ENCODE measurements at places on chromosomes 16 and 17.
A peak's percentile ranks its signal among the peaks of the same experiment; 100 is the strongest.

GRCh38 chr17:73196500-73196899 is 3.6 kb downstream of the COG1 start:
- no peak for DNase-seq

GRCh38 chr17:57032343-57032742 is 52.7 kb upstream of the AKAP1 start:
- no peak for DNase-seq

DNA sequence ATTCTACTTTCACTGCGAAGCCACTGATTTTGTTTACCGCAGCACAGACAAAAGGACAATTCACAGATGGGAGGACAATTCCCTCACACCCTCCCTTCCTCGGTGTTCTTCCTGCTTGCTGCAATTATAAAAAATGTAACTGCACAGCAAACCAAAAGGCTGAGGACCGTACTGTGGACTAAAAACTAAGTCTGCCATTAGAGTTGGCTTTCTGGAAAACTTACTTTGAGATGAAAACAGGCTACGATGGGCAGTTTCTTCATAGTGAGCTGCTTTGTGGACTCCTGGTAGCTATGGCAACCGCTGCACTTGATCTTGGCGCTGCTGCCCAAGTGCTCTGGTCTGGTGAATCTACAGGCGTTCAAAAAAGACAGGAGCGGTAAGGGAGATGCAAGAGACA is 35.2 kb downstream of the USP22 start:
- no peak for DNase-seq

DNA sequence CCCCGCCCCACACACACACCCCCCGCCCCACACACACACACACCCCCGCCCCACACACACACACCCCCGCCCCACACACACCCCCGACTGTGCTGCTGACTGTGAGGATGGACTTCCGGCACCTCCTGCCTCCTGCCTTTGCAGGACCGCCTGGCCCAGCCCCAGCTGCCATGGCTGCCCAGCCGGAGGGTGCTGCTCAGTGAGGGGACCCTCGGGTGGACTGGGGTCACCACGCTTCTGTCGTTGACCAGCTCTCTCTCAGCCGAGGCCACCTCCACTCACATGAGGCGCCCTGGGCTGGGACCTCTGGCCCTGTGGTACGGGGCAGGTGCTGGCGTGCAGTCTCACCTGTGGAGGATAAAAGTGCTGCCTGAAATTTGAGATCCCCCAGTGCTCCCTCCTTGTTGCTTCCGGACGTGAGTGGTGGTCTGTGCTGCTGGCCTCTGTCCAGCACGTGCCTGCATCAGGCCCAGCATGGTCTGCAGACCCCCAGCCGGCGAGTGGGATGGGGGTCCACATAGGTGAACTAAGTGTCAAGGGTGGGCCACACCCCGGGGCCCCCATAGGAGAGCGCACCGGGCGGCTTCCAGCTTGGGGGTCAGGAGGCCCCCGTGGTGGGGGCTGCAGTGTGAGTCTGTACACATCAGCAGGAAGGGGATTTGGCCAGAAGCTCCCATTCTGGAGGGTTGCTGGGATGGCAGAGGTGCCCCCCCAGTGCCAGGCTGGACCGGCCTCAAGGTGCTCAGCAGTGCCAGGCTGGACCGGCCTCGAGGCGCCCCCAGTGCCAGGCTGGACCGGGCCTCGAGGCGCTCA is 11.2 kb downstream of the METRNL start:
- DNase-seq, result no peak

GRCh38 chr17:79095345-79096055 is 20.9 kb downstream of the ENGASE start:
- DNase-seq, result no peak

GRCh38 chr17:51508048-51508447 is 247.7 kb downstream of the UTP18 start:
- DNase-seq, result no peak

DNA sequence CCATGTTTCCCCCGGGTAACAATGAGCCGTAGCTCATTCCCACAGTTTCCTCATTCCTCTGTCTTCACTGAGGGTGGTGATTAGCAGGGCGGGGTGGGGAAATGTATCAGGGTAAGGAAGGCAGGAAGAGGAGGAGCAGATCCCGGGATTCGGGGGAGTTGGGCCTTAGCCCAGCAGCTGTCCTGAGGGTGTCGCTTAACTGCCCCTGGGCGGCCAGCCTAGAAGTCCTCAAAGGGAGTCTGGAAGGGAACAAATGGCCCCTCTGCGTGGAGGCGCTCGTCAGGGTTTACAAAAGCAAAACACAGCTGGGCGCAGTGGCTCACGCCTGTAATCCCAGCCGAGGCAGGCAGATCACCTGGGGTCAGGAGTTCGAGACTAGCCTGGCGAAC is 14.3 kb downstream of the MLYCD start:
- no peak for DNase-seq

GRCh38 chr17:65261682-65262636 is 124.8 kb downstream of the RGS9 start:
- DNase-seq, result peak; percentile 71

DNA sequence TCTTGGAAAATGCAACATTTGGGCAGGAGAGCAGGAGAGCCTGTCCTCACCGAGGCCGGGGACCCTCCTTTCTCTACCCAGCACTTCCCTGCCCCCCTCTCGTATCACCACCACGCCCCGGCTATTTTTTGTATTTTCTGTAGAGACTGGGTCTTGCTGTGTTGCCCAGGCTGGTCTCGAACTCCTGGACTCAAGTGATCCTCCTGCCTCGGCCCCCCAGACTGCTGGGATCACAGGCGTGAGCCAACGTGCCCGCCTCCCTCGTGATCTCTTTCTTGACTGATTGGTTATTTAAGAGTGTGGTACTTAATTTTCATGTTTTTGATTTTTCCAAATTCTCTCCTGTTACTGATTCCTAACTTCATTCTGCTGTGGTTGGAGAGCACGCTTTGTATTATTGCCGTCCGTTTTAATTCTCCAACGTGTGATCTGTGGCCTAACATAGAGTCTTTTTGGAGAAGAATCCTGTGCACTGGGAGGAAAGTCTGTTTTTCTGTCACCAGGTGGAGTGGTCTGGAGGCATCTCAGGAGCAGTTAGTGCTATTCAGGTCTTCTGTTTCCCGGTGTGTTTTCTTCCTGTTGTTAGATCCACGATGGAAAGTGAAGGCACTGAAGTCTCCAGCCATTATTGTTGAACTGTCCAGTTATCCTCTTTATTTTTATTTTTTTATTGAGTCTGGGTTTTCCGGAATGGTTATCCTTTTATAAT is 40.4 kb downstream of the ZNF778 start:
- DNase-seq, result no peak

DNA sequence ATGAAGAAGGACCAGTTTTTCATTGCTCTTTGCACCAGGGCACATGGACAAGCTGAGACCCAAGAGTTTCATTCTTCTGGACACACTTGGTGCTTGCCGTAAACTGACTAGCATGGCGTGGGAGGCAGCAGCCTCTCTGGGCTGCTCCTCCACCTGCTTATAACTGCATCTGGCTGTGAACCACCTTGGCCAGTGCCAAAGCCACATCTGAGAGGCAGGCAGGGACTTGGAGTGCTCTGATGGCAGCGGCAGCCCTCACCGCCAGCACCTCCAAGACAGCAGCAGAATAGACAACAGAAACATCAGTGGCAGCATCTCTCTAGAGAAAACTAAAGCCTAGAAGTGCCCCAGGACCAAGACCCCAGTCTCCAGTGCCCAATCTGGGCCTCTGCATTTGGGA is 4.7 kb downstream of the KRT37 start:
- no peak for DNase-seq

DNA sequence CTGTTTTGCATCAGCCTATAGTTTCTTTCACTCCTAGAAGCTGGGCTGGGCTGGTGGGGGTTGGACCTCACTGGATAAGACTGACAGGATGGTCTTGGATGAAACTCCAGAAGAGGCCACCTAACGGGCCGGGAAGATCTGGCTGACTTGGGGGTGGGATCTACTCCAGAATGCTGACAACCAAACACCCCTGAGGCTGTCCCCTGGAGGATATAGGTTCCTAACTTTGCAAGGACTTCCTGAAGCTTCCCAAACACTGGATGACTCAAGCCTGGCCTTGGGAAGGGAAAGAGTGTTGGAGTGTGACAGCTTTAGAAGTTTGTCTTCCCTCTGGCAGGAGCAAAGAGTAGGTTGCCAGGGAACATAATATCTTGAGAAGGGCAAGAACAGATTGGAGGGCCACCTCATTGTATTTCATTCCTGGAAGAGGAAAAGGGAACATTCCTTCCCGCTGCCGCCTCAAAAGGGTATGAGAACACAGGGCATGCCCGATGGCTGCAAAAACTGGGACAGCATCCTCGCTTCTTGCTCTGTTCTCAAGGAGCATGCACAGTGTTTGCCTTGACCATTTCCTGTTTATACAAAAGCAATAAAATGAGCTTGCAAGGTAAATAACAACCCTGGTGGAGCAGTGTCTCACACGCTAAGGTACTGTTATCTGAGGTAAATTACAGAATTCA is 6.8 kb upstream of the CYB5B start:
- DNase-seq, result peak; percentile 39

GRCh38 chr17:33637534-33637933 is 344.4 kb upstream of the ASIC2 start:
- DNase-seq, result no peak

GRCh38 chr17:44792276-44792675 is 33.5 kb downstream of the ADAM11 start:
- DNase-seq, result peak; percentile 60

GRCh38 chr17:68511671-68512246 is 471 bp upstream of the PRKAR1A start:
- peak; percentile 70 for DNase-seq

- no peak for DNase-seq
Observed at GRCh38 chr17:1260086-1260769, 10.0 kb upstream of the BHLHA9 start.

GRCh38 chr17:50221864-50222545 is 20.6 kb upstream of the COL1A1 start:
- DNase-seq, result no peak

DNA sequence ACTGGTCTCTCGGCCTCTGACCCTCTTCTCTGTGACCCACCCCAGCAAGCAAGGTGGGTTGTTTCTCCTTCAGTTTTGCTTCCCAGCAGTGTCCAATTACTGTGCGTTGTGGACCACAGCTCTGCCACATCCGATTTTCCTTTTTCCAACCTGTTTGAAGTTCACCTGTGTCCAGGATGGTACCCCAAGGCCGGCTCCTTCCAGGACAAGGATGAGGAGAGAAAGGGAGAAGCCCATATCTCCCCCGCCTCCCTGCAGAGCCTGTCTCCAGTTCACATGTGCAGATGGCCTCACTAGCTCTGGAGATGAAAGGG is 13.5 kb downstream of the NMRAL1 start:
- no peak for DNase-seq

- no peak for DNase-seq
Observed at GRCh38 chr17:3506054-3506453, 30.3 kb downstream of the ASPA start.

DNA sequence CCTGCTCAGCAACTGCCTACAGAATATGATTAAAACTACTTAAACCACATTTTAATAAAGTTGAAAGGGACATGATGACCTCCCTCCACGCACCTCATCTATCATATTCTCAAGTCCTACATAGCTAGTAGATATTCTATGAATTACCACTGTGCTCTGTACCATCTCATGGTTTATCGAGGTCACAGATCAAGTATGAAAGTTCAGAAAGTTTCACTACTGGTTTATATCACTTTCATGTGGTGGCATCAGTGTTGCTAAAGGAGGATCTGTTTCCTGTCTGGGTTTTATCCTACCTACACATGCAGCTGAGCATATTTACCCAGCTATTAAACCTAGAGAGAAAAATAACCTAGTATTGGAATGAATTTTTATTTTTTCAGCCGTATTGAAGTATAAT is 214.9 kb upstream of the MON1B start:
- no peak for DNase-seq
